ENCODE measurements at places on chromosomes 11 and 22. TPM values are rescaled to one million over a fixed set of nuclear protein-coding genes. Genes with fewer than 3 reads are reported as not detected.

GRCh38 chr11:20421946-20422345 lies 34.4 kb downstream of the PRMT3 start:
- no peak overlapping the region for H3K4me3 ChIP-seq
- H3K36me3 ChIP-seq: no peaks in the 10 kb centered on the region
- no peaks in the 10 kb centered on the region for H3K27me3 ChIP-seq

GRCh38 chr11:18668131-18668530 lies 30.4 kb upstream of the TMEM86A start:
- no peak overlapping the region for H3K4me3 ChIP-seq
- no peak for DNase-seq
- no peaks in the 10 kb centered on the region for H3K4me1 ChIP-seq
- H3K36me3 ChIP-seq: no peaks in the 10 kb centered on the region
- no peaks in the 10 kb centered on the region for H3K27me3 ChIP-seq
- no peak overlapping the region for H3K27ac ChIP-seq

GRCh38 chr11:69144316-69145049 lies 11.3 kb upstream of the SMIM38 start:
- H3K27ac ChIP-seq: no peak overlapping the region
- no peaks in the 10 kb centered on the region for H3K36me3 ChIP-seq
- H3K4me1 ChIP-seq: no peaks in the 10 kb centered on the region
- DNase-seq: no peak

DNA sequence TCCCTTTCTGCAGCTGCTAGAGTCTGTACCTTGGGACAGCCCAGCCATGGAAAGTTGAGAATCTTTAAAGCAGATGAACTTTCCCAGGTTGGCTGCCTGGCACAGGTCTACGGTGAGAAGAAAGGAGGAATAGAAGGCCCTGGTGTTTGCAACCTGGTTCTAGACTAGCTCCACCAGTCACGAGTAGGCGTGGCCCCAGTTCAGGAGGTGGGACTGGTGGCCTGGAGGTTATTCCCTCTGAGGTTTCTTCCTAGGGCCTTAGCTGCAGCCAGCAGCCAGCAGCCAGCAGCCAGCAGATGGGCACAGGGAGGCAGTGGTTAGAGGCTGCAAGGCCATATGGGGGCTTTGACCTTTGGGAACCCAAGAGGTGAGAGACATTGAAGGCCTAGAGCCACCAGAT lies 40.9 kb downstream of the PRDM11 start:
- H3K4me3 ChIP-seq: no peak overlapping the region
- DNase-seq: no peak
- no peaks in the 10 kb centered on the region for H3K36me3 ChIP-seq
- no peak overlapping the region for H3K27ac ChIP-seq
- no peaks in the 10 kb centered on the region for H3K4me1 ChIP-seq
- no peaks in the 10 kb centered on the region for H3K27me3 ChIP-seq

DNA sequence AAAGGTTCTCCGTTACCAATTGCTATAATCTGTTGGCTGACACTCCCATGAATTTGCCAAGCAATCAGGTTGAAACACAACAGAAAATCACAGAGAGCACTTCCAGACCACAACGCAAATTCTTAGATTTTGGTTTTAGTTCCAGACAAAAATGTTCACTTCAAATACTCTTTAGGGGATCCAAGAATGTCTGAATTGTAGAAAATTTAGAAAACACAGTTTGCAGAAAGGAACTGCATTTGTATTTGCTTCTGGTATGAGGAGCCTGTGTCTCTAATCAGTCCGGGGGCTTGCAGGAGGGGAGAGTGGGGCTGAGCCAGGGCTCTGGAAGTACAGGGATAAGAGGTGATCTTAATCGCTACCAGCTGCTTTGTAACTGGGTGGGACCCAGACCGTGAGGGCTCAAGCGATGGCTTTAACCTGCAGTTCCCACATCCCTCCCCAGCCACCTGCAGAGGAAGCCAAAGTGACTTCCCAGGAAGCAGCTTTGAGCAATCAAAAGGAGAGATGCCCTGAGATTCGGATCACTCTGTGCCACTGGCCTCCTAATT lies 18.7 kb downstream of the SCUBE2 start:
- H3K4me1 ChIP-seq: peaks cover 9% of the 10 kb centered on the region
- H3K36me3 ChIP-seq: no peaks in the 10 kb centered on the region
- no peak overlapping the region for H3K27ac ChIP-seq
- no peak for DNase-seq
- H3K27me3 ChIP-seq: no peaks in the 10 kb centered on the region

GRCh38 chr22:35051013-35051535 lies 14.9 kb upstream of the ISX start:
- H3K27me3 ChIP-seq: no peaks in the 10 kb centered on the region
- no peaks in the 10 kb centered on the region for H3K36me3 ChIP-seq
- no peaks in the 10 kb centered on the region for H3K4me1 ChIP-seq
- H3K27ac ChIP-seq: no peak overlapping the region

UBQLN3 gene
- total RNA-seq: 4.9 TPM

DNA sequence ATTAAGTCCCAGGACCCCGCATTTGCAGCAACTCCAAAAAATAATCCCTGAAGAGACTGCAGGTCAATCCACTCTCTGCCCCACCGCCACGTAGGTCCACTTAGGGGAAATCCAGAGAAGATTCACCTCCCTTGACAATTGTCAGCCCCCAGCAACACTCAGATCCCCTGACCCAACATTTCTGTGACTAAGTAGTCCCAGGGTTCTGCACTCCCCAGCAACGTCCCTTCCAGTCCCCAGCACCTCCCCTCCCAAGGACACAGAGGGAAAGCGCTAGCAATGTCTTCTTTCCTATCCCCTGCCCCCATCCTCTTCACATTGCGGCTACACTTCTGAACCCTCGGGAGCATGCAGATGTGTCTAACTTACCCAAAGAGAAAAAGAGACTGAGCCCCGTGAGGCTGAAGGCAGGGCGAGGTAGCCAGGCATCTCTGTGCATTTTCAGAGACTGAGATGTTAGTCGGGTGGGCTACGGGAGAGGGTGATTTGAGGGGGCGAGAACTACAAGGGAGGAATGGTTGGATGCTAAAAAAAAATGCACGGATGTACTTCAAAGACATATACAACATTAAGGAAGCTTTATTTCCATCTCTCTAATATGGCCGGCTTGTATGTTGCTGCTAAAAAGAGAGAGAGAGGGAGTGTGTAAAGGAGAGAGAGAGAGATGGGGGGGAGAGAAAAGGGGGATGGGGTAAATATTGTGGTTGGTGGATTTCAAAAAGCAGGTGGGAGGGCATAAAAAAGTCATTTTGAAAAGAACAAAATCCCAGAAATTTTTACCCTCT lies at the start of gene SCN2B:
Gene SCN2B (minus strand): TSS at position 647 of the 785 bp plus-strand sequence. CDS start 208 bp downstream, at position 439.
- H3K4me3 ChIP-seq: peak within 1 kb of the TSS; percentile 26
- DNase-seq: no peak
- H3K36me3 ChIP-seq: no peaks in the 10 kb centered on the region
- peaks cover under 1% of the 10 kb centered on the region for H3K27me3 ChIP-seq

SESN3 gene
- 106 TPM for total RNA-seq

DNA sequence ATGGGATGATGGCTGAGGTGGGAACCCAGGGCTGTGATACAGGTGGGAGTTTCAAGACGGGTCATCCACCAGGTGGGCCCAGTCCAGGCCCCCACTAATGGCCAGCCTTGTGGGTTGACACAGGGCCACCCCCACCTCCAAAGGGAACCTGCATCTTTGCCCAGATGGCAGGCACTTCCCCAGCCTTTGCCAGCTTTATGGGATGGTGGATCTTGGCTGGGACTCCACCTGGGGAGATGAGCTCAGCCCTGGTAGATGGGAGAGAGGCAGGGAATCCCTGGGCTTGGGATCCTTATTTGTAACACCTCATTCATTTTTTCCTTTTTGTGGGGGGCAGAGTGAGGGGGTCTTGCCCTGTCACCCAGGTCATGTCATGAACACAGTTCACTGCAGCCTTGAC lies 33.4 kb downstream of the CD82 start:
- no peaks in the 10 kb centered on the region for H3K27me3 ChIP-seq
- no peak overlapping the region for H3K27ac ChIP-seq
- H3K4me3 ChIP-seq: no peak overlapping the region
- DNase-seq: no peak
- peaks cover 75% of the 10 kb centered on the region for H3K4me1 ChIP-seq

- no peak overlapping the region for H3K4me3 ChIP-seq
- peaks cover 47% of the 10 kb centered on the region for H3K36me3 ChIP-seq
- no peaks in the 10 kb centered on the region for H3K4me1 ChIP-seq
- no peak for DNase-seq
- no peak overlapping the region for H3K27ac ChIP-seq
These were observed 25.3 kb downstream of the SLC25A18 start for GRCh38 chr22:17588606-17589005.

DNA sequence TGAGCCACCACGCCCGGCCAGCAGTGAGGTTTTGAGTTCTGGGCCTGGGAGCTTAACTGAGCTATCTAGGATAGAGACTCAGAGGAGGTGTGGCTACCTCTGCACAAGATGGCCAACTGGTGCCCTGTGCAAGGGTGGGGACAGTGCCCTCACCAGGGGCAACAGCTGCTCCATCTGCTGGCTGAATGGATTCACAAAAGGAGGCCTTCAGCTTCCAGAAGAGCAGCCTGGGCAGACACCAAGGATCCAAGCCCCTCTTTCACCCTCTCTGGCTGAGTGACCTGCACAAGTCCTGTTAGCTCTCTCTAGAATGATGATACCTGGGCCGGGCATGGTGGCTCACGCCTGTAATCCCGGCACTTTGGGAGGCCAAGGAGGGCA lies 33.5 kb upstream of the BAIAP2L2 start:
- H3K4me1 ChIP-seq: no peaks in the 10 kb centered on the region
- no peak overlapping the region for H3K27ac ChIP-seq
- no peaks in the 10 kb centered on the region for H3K36me3 ChIP-seq

DNA sequence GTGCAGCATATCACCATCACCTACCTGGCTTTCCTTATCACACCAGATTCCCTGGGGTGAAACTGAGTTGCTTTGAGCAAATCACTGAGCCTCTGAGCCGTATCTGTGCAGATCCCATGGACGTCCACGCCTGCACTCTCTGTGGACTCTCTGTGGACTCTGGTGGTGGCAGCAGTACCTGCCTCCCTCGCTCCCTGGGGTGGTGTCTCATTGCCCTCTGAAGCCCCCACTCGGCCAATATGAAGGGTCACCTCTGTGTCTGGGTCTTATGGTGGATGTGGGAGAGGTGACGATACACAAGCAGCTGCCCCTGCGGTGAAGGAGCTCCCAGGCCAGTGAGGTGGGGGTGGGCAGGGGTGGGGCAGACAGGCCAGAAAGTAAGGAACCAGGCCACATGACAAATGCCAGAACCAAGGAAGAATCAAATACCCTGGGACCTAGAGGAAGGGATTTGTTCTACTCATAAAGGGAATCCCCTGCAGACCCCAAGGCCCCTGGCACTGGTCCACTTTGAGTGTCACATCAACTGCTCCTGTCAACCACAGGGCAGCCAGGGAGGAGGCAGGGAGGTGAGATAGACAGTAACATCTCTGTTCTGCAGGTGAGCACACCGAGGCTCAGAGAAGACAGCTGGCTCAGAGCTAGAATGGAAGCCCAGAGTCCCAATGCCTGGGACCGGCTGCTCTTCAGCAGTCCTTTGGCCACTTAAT lies 9.2 kb upstream of the CHST1 start:
- DNase-seq: no peak
- no peak overlapping the region for H3K4me3 ChIP-seq
- no peaks in the 10 kb centered on the region for H3K36me3 ChIP-seq
- H3K4me1 ChIP-seq: no peaks in the 10 kb centered on the region
- no peak overlapping the region for H3K27ac ChIP-seq
- no peaks in the 10 kb centered on the region for H3K27me3 ChIP-seq

DNA sequence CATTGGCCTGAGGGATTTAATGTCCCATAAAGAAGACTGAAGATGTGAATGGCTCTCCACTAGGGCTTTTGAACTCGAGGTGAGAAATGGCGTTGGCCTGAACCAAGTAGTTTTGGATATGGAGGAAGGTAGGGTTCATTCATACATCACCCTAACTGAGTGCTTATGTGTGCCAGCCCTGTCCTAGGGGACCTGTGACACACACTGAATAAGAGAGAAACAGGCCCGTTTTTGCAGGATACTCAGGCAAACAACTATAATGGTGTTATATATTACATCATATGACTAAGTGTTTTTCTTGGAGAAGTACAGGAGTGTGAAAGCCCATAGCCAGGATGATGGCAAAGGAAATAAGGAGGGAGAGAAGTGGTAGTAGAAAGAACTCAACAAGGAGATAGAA lies 368.1 kb downstream of the TMEM135 start:
- H3K27me3 ChIP-seq: no peaks in the 10 kb centered on the region
- no peak overlapping the region for H3K4me3 ChIP-seq
- H3K36me3 ChIP-seq: no peaks in the 10 kb centered on the region
- no peak overlapping the region for H3K27ac ChIP-seq
- peaks cover 7% of the 10 kb centered on the region for H3K4me1 ChIP-seq

DNA sequence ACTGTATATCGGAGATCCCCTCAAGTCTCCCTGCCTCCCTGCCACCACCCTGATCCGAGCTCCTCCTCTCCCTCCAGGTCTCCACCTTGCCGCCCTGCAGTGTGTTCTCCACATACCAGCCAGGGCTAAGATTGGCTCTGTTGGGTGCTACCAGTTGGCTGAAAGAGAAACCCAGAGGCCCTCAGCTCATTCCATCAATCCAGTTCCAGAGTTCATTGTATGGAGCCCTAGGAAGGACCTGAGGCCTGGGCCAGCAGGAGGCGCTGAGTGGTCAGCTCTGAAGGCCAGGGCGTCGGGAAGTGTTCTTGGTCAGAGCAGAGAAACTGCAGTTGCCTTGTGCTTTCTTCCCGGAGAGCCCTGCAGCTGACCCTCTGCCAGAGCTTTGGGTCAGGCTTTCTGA lies 2.2 kb upstream of the TOP3B start:
- peaks cover 25% of the 10 kb centered on the region for H3K4me1 ChIP-seq
- no peak overlapping the region for H3K4me3 ChIP-seq
- no peak overlapping the region for H3K27ac ChIP-seq

DNA sequence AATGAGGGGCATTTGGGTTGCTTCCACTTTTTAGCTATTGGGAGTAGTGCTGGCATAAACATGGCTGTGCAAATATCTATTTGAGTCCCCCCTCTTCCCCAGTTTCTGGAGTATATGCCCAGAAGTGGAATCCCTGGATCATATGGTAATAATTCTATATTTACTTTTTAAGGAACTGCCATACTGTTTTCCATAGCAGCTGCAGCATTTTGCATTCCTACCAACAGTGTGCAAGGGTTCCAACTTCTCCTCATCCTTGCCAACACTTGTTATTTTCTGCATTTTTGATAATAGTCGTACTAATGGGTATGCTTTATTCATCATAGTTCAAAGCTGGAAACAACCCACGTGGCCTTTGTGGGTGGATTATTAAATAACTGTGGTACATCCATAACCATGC lies 883.5 kb downstream of the TBC1D22A start:
- no peak for DNase-seq
- H3K27ac ChIP-seq: no peak overlapping the region
- H3K36me3 ChIP-seq: no peaks in the 10 kb centered on the region
- H3K4me3 ChIP-seq: no peak overlapping the region

All from tibial nerve (tissue), 4 donors.